ENCODE measurements at places on chromosomes 5 and 9.

DNA sequence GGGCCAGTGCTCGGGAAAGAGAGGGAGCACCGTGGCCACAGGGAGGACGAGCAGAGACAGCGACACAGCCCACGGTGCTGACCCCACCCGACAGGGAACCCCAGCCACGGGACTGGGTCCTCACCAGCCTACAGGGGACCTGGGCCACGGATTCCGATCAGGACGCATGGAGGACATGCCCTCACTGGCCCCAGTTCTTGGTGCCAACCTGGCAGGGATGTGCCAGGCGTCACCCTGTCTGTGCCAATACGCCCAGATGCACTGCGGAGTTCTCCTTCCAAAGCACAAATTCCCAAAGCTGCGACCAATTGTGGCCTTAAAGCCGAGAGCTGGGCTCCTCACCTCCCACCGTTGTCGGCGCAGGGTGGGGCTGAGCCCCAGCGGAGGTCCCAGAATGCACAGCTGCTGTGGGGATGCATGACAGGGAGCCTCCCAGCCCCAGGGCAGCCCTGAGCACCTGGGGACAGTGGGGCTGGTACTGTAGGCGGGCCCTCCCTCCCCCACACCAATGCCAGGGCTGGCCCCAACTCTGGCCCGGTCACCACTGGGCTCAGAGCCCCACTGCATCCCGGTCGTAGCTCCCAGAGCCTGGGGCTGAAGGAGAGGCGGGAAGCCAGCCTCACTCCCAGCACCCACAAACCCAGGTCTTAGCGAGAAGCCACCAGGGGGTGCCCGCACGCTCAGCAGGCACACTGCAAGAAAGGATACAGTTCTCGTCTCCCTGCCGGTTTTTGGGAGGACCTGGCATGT lies 44.2 kb downstream of the NKD2 start:
- no peak for DNase-seq

- DNase-seq: no peak
Measured at GRCh38 chr9:38690574-38690973, 29.4 kb downstream of the FAM240B start.

DNA sequence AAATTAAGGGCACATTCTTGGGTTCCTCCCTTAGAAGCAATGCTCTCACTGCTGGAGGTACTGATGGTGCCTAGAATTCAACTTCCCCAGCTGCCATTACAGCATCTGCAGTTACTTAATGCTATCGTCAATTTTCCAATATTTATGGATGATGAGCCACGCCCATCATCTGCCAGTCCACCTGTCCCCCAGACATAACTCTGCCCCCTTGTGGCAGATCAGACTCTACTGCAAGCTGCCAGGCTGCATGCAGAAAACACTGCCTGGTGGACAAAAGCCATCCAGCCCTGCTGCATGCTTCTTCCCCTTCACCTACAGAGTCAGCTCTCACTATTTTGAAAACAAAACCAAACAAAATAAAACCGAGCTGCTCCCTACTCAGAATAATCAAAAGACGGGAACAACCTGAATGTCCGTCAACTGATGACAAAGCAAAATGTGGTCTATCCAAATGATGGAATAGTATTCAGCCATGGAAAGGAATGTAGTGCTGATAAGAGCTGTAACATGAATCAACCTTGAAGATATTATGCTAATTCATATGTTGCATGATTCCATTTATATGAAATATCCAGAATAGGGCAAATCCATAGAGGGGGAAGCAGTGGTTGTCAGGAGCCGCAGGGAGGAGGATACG lies 66.4 kb downstream of the RETREG1 start:
- no peak for DNase-seq

DNA sequence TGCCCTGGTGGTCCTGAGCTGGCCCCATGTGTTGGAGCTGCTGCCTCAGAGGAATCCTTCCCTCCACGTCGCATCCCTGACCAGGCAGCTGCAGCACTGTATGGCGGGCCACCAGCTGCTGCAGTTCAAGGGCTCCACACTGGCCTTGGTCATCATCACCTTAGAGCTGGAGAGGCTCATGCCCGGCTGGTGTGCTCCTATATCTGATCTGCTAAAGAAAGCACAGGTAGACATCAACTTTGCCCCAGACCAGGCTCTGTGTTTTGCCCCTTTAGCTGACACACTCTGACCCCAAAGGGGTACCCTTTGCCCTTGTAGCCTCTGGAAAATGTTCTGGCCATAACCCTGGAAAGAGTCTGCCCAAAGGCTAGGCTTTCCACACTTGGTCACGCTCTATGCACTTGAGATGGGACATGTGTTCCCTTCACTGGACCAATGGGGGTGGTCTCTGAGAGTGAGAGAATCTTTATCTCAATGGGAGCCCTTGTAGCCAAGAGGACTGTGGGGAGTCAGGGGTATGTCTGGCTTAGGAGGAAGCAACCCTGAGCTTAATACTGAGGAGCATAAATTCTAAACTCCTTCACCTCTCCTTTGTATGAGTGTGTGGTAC lies 4.8 kb downstream of the CCNI2 start:
- DNase-seq: no peak

- no peak for DNase-seq
Measured at GRCh38 chr5:15004506-15004905, 132.9 kb upstream of the ANKH start.
